ENCODE measurements at places on chromosomes 2 and 18.

DNA sequence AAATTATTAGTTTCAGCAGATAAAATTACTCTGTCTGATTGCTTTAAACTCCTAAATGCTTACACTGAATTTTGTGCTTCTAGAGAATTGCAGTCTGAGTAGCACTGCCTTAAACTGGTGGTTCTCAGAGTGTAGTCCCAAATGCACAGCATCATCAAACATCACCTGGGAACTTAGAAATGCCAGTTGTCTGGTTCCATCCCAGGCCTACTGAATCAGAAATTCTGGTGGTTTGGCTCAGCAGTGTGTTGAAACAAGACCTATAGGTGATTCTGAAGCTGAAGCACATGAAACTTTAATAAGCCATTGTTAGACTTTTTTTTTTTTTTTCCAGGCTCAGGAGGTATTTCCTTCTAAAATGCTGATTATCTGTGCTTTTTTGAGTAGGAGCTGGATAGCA, 22.0 kb downstream of the EPC2 start:
- no peak for DNase-seq

GRCh38 chr2:218755567-218756404, 26.2 kb upstream of the CYP27A1 start:
- no peak for DNase-seq

DNA sequence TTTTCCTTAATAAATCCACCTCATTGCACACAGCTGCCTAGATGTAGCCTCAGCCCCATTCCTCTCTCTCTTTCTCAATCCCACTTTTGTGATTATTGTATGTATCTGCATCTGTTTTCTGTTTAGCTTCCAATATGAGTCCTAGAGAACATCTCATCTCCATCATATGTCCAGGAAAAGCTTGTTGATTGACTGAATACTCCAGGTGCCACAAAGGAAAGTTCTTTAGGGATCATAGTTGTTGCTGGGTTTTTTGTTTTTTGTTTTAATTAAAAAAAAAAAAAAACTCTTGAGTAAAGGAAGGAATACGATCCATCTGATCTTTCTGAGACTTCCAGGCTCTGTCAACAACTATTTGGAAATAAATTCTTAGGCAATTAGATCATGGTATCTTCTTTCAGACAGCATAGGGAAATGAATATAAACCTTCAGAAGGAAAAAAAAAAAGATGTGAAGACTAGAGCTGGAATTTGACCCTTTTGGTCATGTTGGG, 42.5 kb downstream of the KIAA2012 start:
- DNase-seq = peak; percentile 27

DNA sequence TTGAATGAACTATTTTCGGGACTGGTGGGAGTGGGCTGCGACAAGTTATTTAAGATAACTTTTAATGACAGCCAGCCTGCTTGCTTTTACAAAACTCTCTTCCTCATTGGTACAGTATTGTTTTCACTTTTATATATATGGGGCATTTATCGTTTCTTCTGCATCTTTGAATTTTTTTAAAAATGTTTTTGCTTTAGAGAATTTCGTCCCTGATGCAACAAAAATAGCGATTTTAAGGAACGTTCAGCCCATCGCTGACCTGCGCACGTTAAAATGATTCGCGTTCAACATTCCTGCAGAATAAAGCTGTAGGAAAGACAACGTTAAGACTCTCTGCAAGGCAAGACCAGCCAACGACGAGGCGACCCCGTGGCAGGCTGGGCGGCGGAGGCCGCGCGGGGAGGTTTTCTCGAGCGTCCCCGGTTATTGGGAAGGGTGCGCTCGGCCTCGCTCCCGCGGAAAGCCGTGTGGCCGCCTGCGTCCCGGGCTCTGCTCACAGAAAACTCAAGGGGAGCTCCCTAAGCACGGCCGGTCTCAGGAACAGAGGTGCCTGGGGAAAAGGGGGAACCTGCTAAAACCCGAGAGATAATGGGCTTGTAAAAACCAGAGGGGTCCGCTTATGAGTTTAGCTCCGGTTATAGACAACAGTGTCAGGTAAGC, 3.0 kb downstream of the PAX8 start:
- DNase-seq = no peak

- no peak for DNase-seq
Measured at GRCh38 chr2:204343685-204344084, 201.6 kb upstream of the PARD3B start.

DNA sequence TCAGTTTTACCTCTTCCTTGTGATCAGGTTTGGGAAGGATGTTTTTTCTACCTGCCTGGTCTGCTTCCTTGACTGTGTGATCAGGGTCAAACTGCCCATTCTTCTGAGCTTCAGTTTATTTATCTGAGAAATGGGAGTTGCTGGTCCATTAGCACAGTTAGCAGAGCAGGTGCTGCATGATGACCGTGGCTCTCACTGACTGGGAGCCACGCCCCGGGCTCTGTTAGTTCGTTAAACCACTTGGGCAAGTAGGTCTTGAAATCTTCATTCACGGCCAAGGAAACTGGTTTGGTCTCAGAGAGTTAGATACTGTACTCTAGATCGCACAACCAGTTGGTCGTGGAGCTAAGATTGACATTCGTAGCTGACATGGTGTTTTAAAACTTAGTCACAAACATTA, 41.7 kb downstream of the INPP5D start:
- no peak for DNase-seq

DNA sequence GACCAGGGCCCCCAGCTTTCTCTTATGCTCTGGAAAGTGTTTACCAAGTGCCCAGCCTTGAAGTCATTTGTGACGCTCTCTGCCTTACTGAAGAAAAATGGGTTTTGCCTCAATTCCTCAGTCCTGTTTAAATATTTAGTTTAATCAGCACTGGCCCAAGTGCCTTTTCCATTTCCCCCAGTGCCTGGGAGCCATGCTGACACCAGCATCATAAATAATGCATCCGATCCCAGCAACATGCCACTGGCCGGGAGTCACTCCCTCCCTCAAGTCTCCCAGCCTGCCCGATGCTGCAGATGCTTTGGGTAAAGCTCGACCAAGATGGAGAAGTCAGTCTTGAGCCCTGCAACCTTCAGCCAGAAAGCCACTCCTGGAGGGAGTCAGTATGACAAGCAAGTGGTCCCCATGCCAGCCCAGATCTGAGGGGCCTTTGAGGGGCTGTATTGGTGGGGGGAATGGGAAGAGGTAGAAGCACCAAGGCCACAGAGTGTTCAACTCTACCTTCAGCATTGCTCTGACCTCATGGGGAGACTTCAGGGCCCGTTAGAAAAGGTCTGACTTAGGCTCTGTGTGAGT, 12.0 kb upstream of the MTA3 start:
- no peak for DNase-seq

DNA sequence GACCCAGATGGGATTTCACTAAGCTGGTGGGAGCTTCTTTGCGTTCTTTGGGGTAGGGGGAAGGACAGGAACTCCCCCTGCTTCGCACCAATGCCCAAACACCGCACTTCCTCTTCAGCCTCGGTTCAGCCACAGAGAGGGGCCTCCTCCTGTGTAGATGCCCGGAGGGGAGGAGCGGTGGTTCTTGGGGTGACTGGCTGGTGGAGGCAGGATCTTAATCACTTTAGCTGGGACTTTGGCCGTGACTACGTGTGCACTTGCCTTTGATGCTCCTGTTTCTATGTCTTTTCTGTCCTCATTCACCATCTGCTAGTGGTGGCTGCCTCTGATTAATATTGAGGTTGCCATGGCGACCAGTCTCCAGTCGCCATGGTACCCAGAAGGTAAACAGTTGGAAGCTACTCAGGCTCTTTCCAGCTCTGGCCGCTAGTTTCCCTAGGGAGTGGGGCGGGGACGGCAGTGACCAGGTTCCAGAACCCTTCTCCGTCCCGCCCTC, 1.9 kb downstream of the CNGA3 start:
- DNase-seq = no peak

DNA sequence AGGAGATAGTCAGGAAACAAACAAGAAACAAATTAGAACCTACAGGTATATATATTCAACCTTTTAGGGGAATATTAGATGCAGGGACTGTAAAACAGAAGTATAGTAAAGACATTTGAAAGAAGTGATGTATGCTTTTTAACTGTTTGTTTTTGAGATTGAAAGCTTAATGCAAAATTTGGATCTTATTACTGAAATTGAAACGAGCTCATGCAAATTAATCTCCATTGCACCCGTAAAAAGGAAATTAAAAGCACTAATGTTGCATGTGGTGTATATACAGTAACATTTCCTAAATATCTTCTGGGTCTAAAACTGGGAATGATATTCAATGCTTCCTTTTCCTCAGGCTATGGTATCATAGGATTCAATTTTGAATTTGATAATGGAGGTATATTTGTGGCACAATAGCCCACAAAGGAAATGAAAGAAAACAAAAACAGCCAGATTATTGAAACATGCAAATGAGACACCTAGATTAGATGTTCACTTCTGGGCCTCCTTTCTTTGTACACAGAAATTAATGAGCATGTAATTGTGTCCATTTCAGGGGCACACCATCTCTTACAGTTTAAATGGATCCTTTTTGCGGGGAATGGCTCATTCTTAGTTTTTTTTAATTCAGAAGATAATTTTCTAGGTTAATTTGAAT, 1.6 kb upstream of the ELOA2 start:
- no peak for DNase-seq

DNA sequence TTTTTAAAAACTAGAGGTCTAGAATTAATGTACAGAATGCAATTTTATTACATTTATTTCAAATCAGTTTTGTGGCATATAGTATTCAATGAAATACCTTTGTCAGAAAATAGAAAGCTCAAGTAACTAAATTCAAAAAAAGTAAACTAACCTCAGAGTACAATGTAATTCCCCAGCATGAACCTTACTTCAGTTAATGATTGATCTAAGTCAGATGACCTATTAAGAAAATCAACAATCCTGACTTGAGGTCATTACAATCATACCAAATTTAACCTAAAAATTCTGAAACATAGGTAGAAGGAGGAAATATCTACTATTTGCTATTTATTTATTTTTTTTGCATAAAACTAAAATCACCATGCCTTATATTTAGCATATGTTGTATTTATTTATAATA, 142.9 kb downstream of the CCDC102B start:
- DNase-seq = no peak

- no peak for DNase-seq
Measured at GRCh38 chr18:41326311-41326710, 628.7 kb upstream of the PIK3C3 start.

DNA sequence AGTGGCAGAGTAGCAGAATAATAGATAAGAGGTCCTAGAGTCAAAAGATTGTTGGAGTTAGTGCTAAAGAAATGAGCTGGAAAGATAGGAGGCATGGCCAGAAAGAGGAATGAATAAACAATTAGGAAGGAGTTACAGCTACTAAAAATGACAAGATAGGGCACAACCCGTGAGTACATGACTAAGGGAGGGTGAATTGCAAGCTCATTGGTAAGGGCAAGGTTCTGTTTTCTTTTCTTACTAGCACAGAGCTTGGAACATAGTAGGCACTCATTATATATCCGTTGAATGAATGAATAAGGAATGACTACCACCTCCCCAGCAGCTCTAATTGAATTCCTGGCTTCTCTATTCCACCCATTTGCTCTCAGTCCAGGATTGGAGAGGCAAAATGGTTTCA, 5.7 kb upstream of the MARCO start:
- peak; percentile 79 for DNase-seq

DNA sequence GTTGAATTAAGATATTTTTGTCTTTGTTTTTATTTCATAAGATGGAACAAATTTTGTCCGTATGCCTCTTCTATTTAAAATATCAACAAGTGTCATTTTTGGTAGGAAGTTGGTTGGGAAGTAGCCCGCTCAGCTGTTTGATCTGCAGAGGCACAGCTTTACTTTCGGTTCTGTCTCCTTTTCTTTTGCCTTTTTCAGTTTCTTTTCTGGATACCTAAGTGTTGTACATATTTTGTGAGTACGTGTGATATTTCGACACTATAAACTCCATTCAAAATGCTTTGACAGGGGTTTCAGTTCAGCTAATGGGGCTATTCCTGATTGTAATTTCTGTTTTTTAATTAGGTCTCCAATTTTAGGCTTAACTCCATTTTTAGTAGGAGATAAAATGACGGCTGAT, 1785.0 kb upstream of the LRRTM1 start:
- no peak for DNase-seq

DNA sequence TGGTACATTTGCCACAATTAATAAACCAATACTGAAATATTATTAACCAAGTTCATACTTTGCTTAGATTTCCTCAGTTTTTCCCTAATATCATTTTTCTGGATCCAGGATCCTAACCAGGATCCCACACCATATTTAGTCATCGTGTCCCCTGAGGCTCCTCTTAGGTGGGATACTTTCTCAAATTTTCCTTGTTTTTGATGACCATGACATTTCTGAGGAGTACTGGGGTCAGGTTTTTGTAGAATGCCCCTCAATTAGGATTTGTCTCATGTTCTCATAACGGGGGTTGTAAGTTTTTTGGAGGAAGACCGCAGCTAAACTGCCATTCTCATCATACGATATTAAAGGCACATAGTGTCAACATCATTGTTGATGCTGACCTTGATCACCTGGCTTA, 15.5 kb upstream of the ERCC3 start:
- DNase-seq = no peak

DNA sequence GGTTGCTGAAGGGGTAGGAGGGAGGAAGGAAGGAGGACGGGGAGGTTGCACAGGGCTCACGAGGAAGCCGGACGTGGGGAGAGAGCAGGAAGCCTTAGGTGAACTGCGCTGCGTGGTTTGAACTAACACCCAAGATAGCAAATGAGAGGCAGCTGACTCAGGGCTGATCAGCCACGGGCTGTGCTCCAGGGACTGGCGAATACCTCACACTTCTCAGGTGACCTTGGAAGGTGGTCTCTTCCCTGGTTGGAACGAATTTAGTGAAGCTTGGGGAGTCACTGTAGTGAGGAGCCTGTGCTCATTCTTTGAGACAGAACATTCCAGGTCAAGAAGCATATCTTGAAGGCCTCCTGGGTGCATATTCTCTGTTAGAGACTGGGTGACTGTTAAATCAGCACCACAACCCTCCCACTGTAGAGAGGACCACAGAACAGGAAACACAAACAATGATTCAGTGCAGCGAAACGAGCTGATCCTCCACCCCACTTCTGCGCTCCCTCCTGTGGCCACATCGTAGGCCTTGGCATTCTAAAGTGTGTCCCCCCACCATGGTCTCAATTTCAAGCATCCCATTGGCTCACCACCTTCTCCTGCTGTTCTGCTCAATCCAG, 33.8 kb downstream of the TOGARAM2 start:
- DNase-seq = peak; percentile 50

- DNase-seq = no peak
Measured at GRCh38 chr2:16652296-16653082, 13.1 kb downstream of the CYRIA start.

GRCh38 chr2:65456064-65456463, 23.7 kb upstream of the SPRED2 start:
- DNase-seq = peak; percentile 76

DNA sequence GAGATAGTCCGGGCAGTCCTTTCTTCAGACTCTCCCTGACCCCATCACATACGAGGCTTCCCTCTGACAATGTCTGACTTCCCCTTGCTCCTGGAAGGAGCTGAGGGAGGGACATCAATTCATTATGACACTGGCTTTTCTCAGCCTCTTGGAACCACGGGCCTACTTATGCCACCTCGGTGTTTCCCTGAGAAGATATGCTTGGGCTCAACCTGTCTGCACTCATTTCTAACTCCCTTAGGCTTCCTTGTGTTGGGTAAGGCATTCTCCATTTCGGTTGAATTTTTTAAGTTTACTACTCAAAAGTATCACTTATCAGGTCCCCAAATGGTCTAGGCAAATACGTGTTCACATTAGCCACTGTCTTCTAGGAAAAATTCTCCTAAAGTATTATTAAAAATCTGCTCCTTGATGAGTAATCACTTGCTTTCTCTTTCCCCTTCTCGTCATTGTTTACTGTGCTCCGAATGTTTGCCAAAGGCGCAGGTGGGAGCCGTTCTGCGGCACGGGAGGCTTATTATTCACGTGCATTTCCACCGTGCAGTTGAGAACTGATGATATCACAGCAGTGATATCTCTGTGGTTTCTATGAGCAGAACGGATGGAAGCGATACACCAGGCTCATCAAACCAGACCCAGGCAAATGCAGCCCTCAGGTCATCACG, 33.1 kb downstream of the ARL4C start:
- no peak for DNase-seq
